ENCODE measurements at places on chromosomes 11 and 22.

- DNase-seq, result no peak
Measured at GRCh38 chr22:34587357-34588356, 478.3 kb upstream of the ISX start.

- DNase-seq, result peak; percentile 92
Measured at GRCh38 chr11:27279460-27279859, 83.6 kb downstream of the CCDC34 start.

DNA sequence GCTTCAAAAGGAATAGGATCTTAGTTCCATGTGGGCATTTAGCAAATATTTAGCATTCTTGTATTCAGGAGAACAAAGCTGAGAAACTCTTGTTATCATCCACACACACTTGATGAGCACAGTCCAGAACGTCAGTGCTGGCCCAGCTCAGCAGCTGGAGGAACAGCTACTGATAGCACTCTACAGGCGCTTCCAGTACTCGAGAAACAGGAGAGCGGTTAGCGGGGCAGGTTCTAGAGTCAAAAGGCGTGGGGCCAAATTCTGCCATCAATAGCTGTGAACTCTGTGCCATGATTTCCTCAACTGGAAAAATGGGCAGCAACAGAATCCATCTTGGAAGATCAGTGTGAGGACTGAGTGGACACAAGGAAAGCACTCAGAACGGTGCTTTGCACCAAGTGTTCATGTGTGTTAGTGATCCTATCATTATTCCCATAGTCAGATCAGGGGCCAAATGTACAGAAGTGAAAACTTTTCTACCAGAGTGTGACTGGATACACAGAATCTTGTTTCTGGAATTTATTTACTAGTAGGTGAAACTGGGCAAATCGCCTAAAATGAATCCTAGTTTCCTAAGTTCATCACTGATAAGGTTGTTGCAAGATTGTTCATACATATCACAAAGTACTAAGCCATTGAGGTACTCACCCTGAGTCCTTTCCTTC, 3.2 kb downstream of the JOSD1 start:
- DNase-seq, result no peak

DNA sequence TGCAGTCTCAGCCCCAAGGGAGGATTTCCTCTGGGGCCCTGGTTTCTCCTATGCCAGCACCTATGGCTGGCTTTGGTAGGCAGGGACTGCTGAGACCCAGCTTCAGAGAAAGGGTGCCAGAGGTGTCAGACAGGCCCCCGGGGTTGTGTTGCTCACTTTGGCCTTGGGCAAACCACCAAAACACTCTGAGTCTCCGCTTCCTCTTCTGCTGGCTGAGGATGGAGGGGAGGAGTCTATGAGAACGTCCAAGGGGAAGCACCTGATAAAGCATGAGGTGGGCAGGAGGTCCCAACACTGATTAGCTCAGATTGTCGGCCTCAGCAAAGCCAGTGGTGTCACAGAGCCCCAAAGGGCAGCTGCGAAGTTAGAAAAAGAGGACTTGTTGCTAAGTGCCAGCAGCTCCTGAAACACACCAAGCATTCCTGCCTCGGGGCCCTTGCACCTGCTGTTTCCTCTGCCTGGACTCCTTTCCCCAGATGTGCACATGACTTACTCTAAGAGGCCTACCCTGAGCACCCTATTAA, 10.5 kb downstream of the SMTNL1 start:
- DNase-seq, result no peak

DNA sequence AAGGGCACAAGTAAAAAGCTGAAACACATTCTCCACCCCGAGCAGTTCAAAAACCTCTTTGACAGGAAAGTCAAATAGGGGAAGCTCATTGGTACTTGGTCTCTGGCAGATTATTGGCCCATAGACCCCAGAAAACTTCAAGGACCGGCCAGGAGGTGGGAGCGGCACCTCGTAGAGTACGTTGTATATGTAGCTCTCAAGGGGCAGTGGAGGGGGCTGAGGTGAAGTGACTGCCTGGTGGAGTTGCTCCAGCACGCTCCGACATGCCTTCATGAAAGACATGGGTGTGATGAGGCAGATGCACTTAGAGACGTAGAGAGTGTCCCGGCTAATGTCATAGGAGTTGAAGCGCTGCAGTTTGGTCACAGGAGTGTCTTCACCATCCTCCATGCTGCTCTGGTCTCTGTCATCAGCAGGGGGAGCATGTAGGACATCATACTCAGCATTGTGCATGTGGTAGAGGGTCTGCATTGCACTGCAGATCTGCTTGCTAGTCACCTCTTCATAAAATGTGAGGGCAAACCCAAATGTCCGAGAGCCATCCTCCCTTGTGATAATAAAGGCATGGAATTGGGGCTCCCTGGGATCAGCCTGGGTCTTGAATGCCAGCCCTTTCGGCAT, 61.3 kb downstream of the DENND5A start:
- no peak for DNase-seq

DNA sequence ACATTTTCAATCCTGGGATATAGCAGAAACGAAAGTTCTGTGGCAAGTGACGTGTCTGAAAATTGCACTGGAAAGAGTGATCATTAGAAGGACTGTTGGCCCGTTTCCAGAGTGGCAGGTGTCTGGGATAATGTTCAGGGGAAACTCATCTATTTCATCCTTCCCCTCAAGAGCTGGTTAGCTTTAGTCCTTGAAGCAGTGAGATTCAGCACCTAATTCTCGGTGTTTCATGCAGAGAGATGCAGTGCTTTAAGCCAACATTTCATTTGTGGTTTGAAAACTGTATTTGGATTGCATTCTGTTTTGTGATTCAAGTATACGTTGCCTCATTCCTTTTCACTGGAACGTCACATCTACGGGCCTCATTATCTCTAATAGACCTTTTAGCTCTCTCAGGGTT, 205.0 kb upstream of the RAG2 start:
- no peak for DNase-seq

DNA sequence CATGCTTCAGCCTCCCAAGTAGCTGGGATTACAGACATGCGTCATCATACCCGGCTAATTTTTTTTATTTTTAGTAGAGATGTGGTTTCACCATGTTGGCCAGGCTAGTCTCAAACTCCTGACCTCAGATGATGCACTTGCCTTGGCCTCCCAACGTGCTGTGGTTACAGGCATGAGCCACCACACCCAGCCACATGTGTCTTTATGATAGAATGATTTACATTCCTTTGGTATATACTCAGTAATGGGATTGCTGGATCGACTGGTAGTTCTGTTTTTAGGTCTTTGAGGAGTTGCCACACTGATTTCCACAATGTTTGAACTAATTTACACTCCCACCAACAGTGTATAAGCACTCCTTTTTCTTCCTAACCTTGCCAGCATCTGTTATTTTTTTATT, 276.2 kb downstream of the METTL15 start:
- DNase-seq, result peak; percentile 95

DNA sequence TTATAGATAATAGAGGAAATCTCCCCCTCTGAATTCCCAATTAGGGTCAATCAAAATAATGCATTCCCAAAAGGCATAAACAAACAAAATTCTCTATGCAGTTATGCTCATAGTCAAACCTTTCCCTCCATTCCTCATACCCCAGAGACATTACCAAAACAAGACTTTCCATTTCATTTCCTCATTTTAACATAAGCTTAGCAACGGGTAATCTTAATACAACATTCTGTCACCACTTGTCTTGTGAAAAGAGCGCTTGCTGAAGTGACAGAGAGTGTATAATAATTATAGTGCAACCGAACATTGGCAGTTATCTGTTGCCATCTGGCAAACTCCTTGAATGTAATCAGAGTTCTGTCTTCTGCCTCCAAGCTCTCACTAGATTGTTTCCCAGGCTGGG, 1.2 kb upstream of the SLN start:
- DNase-seq, result no peak

GRCh38 chr22:19798003-19798665, 37.6 kb downstream of the TBX1 start:
- no peak for DNase-seq

DNA sequence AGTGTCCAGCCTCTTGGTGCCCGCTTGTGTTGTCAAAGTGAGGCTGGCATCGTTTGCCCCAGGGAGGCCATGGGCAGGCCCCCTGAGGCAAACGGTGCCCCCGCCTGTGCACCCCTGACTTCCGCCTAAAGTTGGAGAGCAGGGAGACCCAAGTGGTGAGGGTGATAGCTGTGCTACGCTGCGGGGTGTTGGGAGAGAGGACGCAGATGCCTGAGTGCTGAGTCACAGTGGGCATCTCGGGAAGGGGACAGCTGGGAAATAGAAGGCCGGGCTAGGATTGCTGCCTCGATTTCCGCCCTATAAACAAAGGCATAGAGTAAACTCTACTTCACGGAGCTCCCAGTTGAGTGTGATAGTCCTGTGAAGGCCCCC, 5.8 kb downstream of the GRIK4 start:
- DNase-seq, result no peak

GRCh38 chr22:32850591-32851517, 49.3 kb downstream of the TIMP3 start:
- no peak for DNase-seq

- no peak for DNase-seq
Measured at GRCh38 chr11:82998697-82999096, 73.0 kb downstream of the RAB30 start.

DNA sequence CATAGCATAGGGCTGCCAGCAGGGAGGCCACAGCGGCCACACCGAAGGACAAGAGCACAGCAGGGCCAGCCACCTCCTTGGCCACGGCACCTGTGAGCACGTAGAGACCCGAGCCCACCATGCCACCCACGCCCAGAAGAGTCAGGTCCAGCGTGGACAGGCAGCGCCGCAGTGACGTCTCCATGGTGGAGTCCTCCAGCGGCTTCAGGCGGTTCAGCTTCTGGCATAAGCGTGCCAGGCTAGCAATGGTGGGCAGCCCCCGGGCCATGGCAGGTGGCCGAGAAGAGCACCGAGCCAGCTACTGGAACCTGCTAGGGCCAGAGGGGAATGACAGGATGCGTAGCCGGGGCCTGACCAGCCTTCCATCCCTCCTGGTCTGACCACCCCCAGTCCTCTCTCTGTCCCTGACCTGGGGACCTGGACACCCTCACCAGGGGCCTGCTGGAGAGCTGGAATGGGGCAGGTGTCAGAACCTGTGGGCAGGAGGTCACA, 770 bp downstream of the SLC7A4 start:
- DNase-seq, result no peak

DNA sequence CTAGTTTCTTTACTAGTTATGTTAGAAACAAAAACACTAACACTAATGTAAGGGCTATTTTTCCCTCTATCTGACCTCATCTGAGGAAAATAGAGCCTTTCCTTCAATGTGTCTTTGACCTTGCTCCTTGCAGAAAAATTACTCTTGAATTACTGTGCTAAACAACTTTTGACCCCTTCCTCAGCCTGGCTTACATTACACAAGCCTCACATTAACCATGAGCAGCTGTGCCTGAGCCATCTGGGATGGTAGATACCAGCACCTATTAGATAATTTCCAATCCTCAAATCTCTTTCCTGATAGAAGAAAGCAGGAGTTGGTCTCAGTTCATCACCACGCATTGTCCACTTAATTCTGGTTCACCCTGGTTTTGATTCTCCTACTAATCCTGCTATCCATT, 134.4 kb upstream of the NCAM1 start:
- DNase-seq, result no peak

DNA sequence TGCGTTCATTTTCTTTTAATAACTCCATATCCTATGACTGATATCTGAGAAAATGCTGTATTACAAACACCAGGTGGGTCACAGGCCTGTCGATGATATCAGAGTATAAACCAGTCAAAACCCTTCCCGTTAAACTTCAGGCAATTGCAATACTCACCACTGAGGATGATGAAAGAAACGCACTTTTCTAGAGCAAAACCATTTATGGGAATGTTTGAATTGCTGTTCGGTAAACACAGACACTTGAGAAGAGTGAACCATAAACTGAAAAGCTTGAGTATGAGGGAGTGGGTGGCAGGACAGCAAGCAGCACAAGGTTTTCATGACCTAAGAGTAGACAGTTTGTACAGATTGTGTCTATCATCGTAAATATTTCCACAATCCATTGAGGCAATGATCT, 139.8 kb upstream of the CEP126 start:
- no peak for DNase-seq

GRCh38 chr22:28188178-28188879, 269.3 kb upstream of the PITPNB start:
- no peak for DNase-seq

DNA sequence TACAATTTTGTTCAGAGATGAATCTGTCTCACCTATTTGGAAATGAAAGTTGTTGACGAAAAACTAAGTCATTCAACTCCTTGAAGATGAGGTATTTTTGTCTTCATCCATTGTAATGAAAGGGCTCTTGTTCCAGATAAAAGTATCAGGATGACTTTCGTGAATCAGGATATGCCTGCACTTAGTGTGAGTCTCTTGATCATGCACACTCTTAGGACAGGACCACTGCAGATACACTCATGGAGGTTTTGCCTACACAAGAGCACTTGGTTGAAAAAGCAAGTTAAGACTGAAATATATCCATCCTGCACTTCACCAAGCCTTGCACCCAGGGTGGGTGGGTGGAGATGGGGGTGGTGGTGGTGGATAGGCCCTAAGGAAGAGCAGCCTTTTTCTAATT, 120.8 kb upstream of the MTMR2 start:
- no peak for DNase-seq

- DNase-seq, result no peak
Measured at GRCh38 chr11:65317025-65317786, 2.5 kb downstream of the CDC42EP2 start.

DNA sequence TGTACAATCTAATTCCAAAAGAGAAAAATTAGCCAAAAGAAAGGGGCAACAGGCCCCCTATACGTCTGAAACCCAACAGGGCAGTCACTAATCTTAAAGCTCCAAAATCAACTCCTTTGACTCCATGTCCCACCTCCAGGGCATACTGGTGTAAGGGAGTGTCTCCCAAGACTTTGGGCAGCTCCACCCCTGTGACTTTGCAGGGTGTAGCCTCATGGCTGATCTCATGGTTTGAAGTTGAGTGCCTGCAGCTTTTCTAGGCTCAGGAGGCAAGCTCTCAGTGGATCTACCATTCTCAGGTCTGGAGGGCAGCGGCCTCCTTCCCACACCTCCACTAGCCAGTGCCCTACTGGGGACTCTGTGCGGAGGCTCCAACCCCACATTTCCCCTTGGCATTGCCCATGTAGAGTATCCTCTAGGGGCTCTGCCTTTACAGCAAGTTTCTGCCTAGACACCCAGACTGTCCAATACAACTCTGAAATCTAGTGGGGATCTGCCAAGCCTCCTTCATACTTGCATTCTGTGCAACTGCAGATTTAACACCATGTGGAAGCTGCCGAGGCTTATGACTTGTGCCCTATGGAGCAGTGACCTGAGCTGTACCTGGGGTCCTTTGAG, 94.5 kb downstream of the TRIM29 start:
- DNase-seq, result no peak

GRCh38 chr22:37080838-37081237, 28.7 kb downstream of the TMPRSS6 start:
- no peak for DNase-seq

DNA sequence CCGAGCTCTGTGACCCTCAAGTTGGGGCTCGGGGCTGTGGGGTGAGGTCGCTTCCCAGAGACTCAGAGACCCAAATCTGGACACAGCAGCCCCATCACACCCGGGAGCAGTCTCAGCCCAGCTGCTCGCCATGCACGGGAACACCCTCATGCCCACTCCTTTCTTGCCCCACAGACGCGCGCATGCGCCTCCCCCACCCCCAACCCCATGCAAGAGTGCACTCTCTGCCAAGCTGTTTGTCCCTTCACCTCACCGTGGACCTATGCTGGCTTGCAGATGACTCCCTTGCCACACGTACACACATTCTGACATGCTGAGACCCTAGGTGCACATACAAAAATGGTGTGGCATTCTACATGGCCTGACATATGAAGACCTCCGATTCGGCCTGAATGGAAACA, 478 bp upstream of the CD248 start:
- peak; percentile 89 for DNase-seq

GRCh38 chr11:77705195-77705875, 67.7 kb upstream of the CLNS1A start:
- peak; percentile 9 for DNase-seq

Data from SJSA1 (cell line).